ENCODE measurements at places on chromosomes 5 and 9. TPM values are rescaled to one million over a fixed set of nuclear protein-coding genes. Genes with fewer than 3 reads are reported as not detected.

DNA sequence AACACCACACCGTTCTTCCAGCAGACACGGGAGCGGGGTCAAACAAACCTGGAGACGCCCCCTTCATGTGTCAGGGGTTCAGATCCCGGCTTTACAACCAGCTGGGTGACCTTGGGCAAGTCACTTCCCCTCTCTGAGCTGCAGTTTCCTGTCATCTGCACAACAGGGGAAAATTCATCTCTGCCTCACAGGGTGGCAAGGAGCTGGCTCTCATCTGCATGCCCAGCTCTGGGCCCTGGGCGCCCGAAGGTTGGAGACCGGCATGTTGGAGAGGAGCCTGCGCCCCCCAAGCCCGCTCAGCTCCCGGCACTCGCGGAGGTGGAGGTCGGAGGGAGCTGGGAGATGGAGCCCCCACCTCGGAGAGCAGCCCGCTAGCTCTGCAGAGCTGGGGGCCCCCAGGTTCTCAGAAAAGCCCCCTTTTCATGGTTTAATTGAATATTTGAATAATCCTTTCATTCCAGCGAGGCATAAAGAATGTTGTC is 20.4 kb downstream of the NR5A1 start:
- no peak for DNase-seq

DNA sequence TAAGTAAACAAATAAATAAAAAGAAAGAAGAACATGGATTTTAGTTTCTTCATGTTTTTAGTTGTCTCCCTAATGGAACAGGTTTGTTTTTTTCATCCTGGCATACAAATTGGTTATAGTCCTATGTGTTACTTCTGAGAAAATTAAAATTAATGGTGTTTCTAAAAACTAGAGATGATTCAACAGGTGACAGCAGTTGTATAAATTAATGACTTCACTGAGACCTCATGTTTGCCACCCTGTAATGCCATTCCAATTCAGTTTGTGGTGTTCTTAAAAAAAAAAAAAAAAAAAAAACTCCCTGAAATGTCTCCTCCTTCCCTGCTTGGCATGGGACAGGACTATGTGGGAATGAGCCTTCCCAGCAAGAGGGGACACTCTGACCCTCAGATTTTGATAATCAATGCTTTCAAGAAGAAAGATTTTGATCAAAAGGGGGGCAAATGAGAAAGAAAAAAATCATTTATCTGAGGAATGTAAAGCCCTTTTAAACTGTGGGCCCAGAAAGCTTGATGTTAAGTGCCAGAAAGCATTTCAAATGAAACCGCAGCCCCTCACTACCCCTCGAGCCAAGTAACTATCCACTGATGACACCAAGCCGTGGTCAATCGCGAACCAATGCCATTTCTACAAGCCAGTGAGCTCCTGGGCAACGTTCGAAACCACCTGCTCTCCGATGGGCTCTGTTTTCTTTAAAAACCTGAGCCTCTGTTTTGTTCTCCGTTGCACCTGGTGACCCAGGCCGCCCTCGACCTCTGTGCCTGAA is 941 bp downstream of the EXD3 start:
- DNase-seq = no peak

DNA sequence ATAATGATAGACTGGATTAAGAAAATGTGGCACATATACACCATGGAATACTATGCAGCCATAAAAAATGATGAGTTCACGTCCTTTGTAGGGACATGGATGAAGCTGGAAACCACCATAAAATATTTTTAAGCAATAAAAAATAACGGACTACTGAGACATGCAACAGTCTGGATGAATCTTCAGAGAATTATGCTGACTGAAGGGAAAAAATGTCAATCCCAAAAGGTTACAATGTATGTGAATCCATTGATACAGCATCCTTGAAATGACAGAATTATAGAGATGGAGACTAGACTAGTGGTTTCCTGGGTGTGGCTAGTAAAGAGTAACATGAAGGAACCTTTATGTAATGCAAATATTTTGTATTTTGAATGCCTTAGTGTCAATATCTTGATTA is 1808.6 kb upstream of the NUDT12 start:
- no peak for DNase-seq

- no peak for DNase-seq
These were observed 84.9 kb downstream of the KLHL3 start for GRCh38 chr5:137651022-137651421.

DNA sequence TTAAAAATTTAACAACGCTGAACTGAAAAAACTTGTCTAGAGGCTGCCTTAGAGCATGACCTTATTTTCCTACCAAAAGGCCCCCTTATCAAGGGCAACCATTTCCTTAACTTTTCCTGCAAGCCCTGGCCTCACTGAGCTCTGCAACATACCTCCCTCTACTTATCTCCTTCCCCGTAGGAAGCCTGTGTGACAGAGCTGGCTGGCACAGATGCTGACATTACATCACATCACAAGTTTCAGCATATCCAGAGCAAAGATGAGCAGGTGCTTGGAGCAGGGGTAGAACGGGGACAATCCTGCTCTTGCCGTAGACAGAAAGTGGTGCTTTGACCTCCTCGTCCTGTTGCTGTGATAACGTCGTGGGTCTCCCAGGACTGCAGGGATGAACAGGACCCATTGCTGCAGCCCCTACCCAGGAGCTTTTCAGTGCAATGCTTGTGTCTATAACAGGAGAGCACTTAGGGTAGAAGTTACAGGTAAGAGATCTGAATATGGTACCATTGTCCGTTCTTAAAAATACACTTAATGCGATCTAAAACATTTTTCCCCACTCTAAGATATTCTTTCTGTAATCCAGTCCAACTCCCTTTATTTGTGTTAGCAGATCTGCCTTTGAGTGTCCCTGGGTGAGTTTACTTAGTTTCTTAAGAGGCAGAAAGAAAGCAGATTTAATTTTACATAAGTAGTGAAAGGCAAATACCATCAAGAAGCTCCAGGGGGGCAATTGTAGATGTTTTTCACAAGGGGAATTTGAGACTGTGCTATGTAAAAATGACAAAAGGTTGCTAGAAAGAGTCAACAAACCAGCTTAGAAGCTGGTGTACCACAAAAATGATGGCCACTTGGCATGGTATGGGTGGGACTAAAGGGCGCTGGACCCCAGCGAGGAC is 101.9 kb upstream of the EFNA5 start:
- no peak for DNase-seq

- no peak for DNase-seq
These were observed 58.7 kb upstream of the ZFR start for GRCh38 chr5:32503261-32503660.

GRCh38 chr9:108588246-108588645 is 267.5 kb downstream of the ACTL7B start:
- DNase-seq = no peak

DNA sequence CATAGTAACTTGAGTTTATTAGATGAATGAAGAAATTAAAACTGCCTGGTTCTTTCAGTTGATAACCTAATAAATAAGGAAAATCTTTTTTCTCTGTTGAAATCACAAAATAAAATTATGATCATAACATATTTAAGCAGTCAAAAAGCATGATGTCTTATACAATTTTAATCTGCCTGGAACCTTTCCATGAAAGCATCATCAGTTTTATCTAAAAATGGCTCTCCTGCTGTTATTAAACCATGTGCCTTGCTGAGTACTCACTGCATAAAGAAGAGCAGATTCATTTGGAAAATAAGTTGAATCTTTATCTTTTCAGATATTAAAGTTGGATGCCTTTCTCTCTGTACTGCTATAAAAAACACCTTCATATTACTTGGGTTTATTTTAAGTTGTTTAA is 148.8 kb downstream of the SLC24A2 start:
- no peak for DNase-seq

- DNase-seq = no peak
These were observed 83.9 kb downstream of the NR2F1-AS1 start for GRCh38 chr5:93497096-93497495.

DNA sequence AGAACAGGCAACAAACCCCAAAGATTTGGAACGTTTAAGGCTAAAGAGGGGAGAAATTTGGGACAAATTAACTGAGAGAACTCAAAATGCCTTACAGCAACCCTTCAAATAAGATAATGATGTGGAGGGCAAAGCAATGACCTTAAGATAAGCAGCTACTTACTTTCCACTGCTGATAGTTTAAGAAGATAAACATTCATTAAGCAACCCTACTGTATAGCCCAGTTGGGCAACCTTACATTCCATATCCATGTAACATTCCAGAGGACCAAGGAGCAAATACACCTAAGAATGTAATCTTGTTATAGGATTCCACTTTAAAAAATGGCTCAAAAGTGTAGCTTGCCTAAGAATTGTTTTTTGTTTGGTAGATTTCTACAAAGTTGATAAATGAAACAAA is 14.8 kb downstream of the ETF1 start:
- no peak for DNase-seq

DNA sequence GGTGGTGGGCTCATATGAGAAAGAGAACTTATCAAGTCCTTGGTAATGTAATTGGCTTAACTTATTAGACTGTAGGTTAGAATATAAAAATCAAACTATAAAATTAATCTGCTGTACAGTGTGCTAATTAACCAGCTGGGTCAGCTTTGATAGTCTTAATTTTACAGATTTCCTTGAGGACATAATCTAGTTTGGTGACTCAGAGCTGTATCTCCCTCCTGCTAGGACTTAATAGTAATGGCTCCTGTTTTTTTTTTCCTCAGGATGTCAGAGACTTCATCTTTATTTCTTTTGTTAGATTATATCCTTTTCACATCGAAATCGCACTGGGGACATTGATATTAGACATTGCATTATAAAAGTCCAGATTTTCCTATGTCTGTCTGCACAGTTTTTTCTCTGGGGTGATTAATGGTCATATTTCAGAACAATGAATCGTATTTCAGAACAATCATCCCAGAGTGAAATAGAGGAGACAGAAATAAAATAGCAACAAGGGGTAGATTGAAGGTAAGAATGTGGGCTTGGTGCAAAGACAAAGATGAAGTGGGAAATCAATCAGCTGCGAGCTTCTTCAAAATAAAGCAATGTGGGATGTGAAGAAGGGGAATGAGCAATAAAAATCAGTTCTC is 346.4 kb upstream of the RIOK2 start:
- no peak for DNase-seq

- DNase-seq = no peak
These were observed 391.3 kb downstream of the DIRAS2 start for GRCh38 chr9:90251316-90251715.

DNA sequence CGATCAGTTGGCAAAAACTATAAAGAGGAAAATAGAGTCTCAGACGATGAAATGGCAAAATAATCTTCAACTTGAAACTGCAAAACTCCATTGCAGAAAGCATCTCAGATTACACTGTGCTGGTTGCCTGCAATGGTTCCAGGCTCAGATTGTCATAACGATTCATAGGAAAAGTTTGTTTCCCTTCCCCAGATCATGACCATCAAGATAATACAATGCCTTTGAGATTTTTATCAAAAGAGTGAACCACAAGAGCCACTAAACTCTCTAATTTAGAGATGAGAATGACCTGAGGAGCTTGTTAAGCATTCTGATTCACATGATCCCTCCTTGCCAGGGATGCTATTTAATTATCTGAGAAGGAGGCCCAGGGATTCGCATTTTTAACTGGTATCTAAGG is 52.6 kb upstream of the ITGA1 start:
- DNase-seq = no peak

DNA sequence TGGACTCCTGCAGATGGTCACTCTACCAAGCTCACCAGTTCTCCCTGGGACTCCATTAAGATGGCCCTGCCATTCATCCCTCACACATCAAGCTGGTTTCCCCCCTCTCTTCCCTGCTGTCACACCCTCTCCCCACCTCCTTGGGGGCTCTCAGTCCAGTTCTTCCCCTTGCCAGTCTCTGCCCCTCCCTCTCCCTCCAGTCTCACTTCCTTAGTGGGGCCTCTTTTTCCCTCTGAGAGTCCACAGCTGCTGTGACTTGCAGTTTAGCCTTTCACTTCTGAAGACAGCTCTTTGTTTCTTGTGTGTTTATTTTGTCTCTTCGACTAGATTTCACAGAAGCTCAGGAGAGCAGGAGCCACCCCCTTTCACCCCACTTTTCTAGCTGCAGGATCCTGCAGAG is 10.5 kb downstream of the DOCK2 start:
- no peak for DNase-seq

DNA sequence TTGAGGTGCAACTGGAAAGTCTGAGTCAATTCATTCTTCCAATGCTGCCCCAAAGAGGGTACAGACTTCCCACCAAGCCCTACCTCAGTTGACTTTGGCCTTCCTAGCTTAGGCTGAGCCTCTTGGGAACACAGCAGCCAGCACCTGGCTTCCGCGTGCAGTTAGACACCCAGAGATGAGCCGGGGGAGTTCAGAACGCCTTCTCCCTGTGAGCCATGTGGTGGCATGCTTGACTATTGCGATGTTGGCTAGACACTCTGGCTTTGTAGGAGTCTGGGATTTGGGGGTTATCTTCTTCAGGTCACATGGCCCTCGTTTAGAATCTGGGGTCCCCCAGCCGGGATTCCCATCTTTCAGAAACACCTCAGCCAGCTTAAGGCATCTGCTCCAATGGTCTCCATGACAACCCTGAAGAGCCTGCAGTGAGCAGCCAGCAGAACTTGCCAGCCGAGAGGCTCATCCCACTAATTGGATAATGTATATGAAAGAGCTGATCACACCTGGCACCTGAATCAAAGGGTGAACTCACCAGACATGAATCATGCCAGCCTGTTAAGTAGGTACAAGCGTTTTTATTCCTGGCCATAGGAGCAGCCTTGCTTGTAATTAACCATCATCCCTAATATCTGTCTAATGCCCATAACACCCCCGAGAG is 167.5 kb downstream of the SYK start:
- DNase-seq = no peak

- no peak for DNase-seq
These were observed 182.3 kb downstream of the SPATA31D1 start for GRCh38 chr9:82170866-82171265.

GRCh38 chr5:81760521-81760920 is 9.6 kb upstream of the SSBP2 start:
- no peak for DNase-seq

DNA sequence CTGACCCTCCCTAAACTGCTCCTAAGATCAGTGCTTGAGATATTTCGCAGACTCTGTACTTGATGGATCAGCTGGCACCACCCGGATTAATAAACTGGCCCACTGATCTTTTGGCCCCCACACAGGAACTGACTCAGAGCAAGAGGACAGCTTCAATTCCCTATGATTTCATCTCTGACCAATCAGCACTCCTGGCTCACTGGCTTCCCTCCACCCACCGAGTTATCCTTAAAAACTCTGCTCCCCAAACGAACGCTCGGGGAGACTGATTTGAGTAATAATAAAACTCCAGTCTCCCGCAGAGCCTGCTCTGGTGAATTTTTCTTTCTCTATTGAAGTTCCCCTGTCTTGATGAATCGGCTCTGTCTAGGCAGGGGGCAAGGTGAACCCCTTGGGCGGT is 36.5 kb upstream of the CD180 start:
- no peak for DNase-seq

GRCh38 chr9:68678430-68678829 is 26.6 kb upstream of the PIP5K1B start:
- DNase-seq = no peak

Gene SLCO4C1
- total RNA-seq = not detected

Gene CCDC127
- 4.2 TPM for total RNA-seq

Gene ZNF483
- 8.8 TPM for total RNA-seq

Gene PCDHB13
- total RNA-seq = 3.7 TPM

Gene FIBCD1
- total RNA-seq = not detected

Gene GFPT2
- 47.9 TPM for total RNA-seq

Gene ZDHHC11
- 5.6 TPM for total RNA-seq

Gene FANCG
- 17.2 TPM for total RNA-seq

Gene CAMK4
- 11.8 TPM for total RNA-seq

Gene TOPORS
- 18.4 TPM for total RNA-seq

Gene CXCL14
- 62.1 TPM for total RNA-seq

Gene S1PR3
- 39.3 TPM for total RNA-seq
